ENCODE measurements at places on chromosomes 4 and X. TPM values are rescaled to one million over a fixed set of nuclear protein-coding genes. Genes with fewer than 3 reads are reported as not detected.

Gene SLC6A14
- not detected for total RNA-seq

Gene CYLC1
- total RNA-seq: under 0.01 TPM

Gene ARX
- total RNA-seq: 6.1 TPM

Gene NPY1R
- total RNA-seq: 179 TPM

Gene PLAC1
- total RNA-seq: not detected

Gene SSX3
- not detected for total RNA-seq

Gene PDGFC
- total RNA-seq: 33.4 TPM

Gene GAGE1
- total RNA-seq: not detected

Gene DRD5
- total RNA-seq: 2.0 TPM

Gene ARHGAP6
- 3.3 TPM for total RNA-seq

Gene ARMCX1
- total RNA-seq: 120 TPM

Gene TMEM165
- 139 TPM for total RNA-seq

Gene CT83
- total RNA-seq: not detected

Gene HEPH
- total RNA-seq: 3.3 TPM

Gene CT45A2
- total RNA-seq: not detected

Gene ASMT
- total RNA-seq: 0.41 TPM

Gene NEUROG2
- total RNA-seq: 36.7 TPM

Gene SULT1E1
- total RNA-seq: 11.4 TPM

Gene ZNF157
- 4.9 TPM for total RNA-seq

Gene ACSL4
- 205 TPM for total RNA-seq

Gene CPE
- 463 TPM for total RNA-seq

Gene CPXCR1
- total RNA-seq: not detected

Gene CXCL6
- 0.41 TPM for total RNA-seq

Gene TMEM144
- 2.4 TPM for total RNA-seq

Gene F11
- not detected for total RNA-seq

Gene USP26
- total RNA-seq: not detected

Gene FOXR2
- under 0.01 TPM for total RNA-seq

Gene EREG
- total RNA-seq: not detected

Gene DGKK
- 0.41 TPM for total RNA-seq

Gene SCD5
- 254 TPM for total RNA-seq

Gene GAGE13
- not detected for total RNA-seq

Gene PPEF2
- total RNA-seq: under 0.01 TPM

Gene FGF16
- 0.41 TPM for total RNA-seq

Gene MAGEE1
- total RNA-seq: 16.3 TPM

Gene PPP1R2C
- total RNA-seq: not detected

Gene MUC7
- total RNA-seq: not detected

Gene TLR6
- 1.2 TPM for total RNA-seq

Gene DCHS2
- total RNA-seq: 11.0 TPM

Gene FGB
- total RNA-seq: not detected

Gene MSMO1
- total RNA-seq: 705 TPM
